ENCODE measurements at places on chromosomes 16 and 17. TPM values are rescaled to one million over a fixed set of nuclear protein-coding genes. Genes with fewer than 3 reads are reported as not detected.

DNA sequence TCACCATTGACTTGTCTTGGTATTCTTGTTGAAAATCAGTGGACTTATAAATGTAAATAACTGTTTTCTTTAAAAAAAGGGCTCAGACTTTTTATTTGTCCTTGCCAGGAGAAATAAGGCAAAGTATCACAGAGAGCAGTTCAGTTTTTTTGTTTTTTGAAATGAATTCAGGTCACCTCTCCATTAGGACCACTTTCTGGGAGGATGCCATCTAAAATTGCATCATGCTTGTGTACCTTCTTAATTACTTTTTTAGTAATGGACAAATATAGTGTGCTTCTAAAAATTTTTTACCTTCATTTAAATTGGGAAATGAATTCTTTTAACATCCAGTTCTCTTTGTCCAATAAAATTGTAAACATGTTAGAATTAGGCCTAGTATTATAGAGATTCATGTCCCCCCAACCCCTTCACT is 210.0 kb downstream of the BCAS3 start:
- no peak for DNase-seq
- peak overlapping the region; percentile 59 for H3K27ac ChIP-seq
- no peak overlapping the region for H3K4me3 ChIP-seq
- H3K27me3 ChIP-seq, result no peaks in the 10 kb centered on the region
- H3K36me3 ChIP-seq, result no peaks in the 10 kb centered on the region
- no peaks in the 10 kb centered on the region for H3K4me1 ChIP-seq

DNA sequence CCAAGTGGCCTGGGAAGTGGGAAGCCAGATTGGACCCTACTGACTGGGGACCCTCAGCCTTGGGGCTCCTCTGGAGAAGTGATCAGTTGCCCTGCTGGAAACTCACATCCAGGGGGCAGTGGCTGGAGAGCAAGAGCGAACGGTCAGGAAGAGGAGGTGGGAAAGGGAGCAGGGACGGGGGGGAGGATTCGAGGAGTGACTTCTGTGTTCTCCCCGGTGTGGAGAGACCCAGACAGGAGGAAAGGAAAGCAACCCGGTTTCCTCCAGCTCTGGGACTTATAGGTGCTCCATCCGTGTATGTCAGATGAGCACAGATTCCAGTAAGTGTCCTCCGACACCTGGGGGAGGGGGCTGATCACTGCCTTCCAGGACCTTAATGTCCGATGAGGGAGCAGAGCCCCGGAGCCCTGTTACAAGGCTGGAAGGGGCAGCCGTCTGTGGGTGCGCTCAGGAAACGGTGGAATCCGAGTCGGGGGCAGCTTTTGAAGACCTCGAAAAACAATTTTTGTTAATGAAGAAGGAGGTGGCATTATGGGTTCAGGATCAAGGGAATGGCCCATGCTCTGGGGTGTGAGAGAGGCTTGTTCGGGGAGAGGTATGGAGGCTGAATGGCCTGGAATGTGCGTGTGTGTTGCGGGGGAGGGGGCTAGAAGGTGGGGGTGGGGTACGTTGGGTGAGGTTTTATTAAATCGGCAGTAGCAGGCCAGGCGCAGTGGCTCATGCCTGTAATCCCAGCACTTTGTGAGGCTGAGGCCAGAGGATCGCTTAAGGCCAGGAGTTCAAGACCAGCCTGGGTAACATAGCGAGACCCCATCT is 34.8 kb upstream of the NDRG4 start:
- H3K4me3 ChIP-seq, result peak overlapping the region; percentile 56
- H3K27me3 ChIP-seq, result peaks cover 80% of the 10 kb centered on the region
- no peak for DNase-seq
- peaks cover 14% of the 10 kb centered on the region for H3K4me1 ChIP-seq
- H3K36me3 ChIP-seq, result no peaks in the 10 kb centered on the region

- no peaks in the 10 kb centered on the region for H3K27me3 ChIP-seq
- H3K36me3 ChIP-seq, result no peaks in the 10 kb centered on the region
- DNase-seq, result no peak
- peaks cover 62% of the 10 kb centered on the region for H3K4me1 ChIP-seq
- H3K4me3 ChIP-seq, result no peak overlapping the region
- H3K27ac ChIP-seq, result peak overlapping the region; percentile 85
Observed at GRCh38 chr17:55284001-55284884, 19.5 kb downstream of the HLF start.

DNA sequence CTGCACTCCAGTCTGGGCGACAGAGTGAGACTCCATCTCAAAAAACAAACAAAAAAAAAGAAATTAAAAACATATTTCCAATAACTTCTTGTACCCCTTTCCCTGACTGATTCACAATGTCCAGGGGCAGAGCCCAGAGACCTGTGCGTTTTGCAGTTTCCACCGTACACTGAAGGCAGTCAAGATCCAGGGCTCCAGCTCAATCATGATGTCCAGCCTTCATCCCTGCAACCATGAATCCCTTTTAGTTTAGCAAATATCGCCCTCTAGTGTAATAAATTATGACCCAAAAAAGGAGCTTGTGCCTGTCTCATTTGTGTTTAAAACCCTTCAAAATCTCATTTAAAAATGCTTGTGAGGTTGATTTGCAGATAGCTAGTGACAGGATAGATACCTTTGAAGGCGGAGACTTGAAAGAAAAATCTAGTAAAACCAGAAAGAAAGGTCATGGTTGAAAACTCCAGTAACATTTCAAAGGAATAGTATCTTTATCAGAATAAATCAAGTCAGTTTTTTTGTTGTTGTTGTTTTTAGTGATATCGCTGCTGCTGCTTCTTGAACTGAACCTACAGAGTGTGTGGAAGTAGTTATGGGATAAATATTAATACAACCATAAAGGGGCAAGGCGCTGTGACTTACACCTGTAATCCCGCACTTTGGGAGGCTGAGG is 3.7 kb upstream of the ERN1 start:
- peaks cover 15% of the 10 kb centered on the region for H3K4me1 ChIP-seq
- no peaks in the 10 kb centered on the region for H3K36me3 ChIP-seq
- DNase-seq, result no peak
- no peaks in the 10 kb centered on the region for H3K27me3 ChIP-seq

DNA sequence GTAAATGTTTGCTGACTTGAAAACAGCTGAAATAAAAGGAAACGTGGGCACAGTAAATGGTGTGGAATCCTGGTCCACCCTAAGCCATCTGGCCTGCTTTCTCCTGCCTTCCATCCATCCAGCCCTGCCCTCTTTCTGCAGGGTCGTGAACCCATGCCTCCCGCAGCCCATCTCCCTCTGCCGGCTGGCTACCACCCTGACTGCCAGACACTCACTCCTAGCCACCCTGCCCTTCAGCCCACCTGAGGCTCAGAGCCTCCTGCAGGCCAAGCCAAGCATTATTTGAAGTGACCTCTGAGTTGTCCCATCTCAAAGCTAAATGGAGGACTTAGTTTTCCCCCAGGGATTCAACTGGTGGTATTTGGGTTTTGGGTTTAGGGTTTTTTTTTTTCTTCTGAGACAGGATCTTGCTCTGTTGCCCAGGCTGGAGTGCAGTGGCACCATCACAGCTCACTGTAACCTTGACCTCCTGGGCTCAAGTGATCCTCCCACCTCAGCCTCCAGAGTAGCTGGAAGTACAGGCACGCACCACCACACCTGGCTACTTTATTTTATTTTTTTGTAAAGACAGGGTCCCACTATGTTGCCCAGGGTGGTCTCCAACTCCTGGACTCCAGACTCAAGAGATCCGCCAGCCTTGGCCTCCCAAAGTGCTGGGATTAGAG is 8.4 kb downstream of the ZDHHC1 start:
- no peaks in the 10 kb centered on the region for H3K36me3 ChIP-seq
- no peak overlapping the region for H3K27ac ChIP-seq
- no peaks in the 10 kb centered on the region for H3K27me3 ChIP-seq

DNA sequence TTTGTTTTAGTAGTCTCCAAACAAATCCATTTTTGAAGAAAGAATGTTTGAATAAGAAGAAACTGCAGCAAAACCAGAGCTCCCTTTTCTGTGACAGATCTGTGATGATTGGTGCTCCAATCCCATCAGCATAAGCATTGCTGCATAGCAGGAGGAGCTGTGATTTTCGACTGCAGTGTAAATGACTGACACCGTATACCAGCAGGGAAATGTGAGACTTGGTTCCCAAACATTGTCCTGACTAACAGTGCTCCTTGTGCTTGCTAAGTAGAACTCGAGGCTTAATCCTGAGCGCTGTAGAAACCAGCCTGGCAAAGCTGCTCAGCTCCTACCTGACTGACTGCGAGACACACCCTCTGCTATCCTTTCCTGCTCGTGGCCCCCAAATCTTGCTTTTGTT is 57.2 kb downstream of the NUP93 start:
- H3K27me3 ChIP-seq, result no peaks in the 10 kb centered on the region
- H3K4me1 ChIP-seq, result no peaks in the 10 kb centered on the region
- H3K4me3 ChIP-seq, result no peak overlapping the region
- no peak for DNase-seq

DNA sequence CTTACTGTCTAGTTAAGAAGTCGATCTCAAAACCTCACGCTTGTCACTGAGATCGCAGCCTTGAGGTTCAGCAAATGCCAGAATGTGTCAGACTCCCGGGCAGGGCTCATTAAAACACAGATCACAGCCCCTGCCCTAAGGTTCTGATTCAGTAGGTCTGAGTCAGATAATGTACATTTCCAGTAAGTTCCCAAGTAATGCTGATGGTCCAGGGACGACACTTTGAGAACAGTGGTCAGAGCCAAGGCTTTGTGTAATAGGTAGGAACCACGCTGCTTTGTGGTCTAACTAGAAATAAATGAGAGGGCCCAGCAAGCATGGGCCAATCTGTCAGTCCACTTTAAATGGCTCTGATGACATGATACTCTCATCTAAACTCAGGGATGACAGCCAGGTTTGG is 228.6 kb downstream of the ZFHX3 start:
- no peak overlapping the region for H3K4me3 ChIP-seq
- DNase-seq, result no peak
- H3K27me3 ChIP-seq, result no peaks in the 10 kb centered on the region
- H3K27ac ChIP-seq, result no peak overlapping the region

- no peaks in the 10 kb centered on the region for H3K36me3 ChIP-seq
- H3K4me1 ChIP-seq, result peaks cover 41% of the 10 kb centered on the region
- DNase-seq, result no peak
- H3K27ac ChIP-seq, result peak overlapping the region; percentile 98
- no peaks in the 10 kb centered on the region for H3K27me3 ChIP-seq
Observed at GRCh38 chr16:89489898-89490438, 393 bp downstream of the ANKRD11 start.

- peak overlapping the region; percentile 96 for H3K27ac ChIP-seq
- no peak overlapping the region for H3K4me3 ChIP-seq
- no peaks in the 10 kb centered on the region for H3K36me3 ChIP-seq
- no peaks in the 10 kb centered on the region for H3K27me3 ChIP-seq
- peaks cover 71% of the 10 kb centered on the region for H3K4me1 ChIP-seq
- DNase-seq, result no peak
Observed at GRCh38 chr17:40101367-40102210, 1.2 kb upstream of the NR1D1 start.

DNA sequence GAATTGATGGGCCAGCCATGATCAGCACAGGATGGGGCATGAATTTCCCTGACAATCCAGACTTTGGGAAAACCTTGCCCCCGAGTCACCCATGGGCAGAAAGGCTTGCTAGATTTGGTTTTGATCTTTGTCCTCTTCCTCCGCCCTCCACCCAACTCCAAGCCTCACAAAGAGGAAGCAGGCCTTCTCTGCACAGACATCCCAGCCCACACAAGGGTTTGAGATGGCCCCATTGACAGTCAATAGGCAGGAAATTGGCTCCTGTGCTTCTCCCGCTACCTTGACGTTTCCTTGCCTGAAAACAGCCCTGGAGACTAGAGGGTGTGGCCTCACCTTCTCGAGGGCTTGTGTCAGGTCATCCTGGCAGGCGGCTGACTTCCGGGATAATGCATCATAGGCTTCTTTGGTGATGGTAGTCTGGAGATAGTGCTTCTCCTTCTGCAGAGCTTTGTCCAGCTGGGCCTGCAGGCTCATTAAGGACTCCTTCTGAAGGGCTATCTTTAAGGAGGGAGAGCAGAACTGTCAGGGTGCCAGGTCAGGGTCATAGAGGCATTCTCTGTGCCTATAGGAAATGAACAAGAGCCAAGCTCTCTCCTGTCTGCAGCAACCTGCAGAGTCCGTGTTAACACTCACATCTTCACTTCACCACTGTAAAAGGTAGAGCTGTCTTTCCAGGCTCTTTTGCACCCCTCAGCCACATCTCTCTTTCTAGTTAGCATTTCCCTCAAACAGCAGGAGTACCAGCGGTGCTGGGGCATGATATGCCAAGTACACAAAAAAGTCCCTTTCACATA is 32.2 kb downstream of the DHX38 start:
- H3K27ac ChIP-seq, result peak overlapping the region; percentile 36
- no peaks in the 10 kb centered on the region for H3K36me3 ChIP-seq
- DNase-seq, result peak; percentile 43
- no peak overlapping the region for H3K4me3 ChIP-seq
- no peaks in the 10 kb centered on the region for H3K27me3 ChIP-seq
- no peaks in the 10 kb centered on the region for H3K4me1 ChIP-seq

DNA sequence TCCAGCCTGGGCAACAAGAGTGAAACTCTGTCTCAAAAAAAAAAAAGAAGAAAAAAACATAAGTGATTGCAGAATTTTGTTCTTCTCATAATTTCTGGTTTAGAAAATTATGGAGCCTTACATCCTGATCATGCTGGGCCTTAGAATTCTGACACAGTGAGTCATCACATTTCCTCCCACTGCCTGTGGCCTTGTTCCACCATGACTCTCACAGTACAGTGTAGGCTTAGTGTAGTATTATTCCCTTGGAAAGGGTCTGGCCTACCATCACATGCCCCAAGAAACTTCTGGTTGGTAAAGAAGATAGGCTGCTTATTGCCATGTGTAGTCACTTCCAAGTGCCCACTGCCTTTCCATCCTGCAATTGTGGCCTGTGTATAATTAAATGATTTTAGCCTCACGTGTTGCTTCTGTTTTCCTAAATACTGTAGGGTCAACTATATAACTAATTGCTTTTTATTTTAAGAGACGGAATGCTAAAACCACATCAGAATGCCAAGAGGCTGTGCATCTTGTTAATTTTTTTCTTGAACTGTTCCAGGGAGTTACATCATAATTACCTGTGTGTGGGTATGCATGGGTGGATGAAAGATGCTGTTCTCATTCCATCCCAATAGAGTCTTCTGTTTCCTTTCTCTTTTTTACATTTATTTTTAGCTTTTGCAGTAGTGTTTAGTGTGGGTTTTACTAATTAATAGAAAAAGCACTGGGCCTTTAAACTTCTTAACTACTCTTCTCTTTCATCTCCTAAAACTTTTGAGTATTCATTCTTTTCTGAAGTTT is 25.9 kb downstream of the OGFOD1 start:
- no peaks in the 10 kb centered on the region for H3K36me3 ChIP-seq
- no peaks in the 10 kb centered on the region for H3K27me3 ChIP-seq
- H3K4me3 ChIP-seq, result no peak overlapping the region
- DNase-seq, result no peak

GRCh38 chr17:51610834-51611233 is 350.5 kb downstream of the UTP18 start:
- H3K36me3 ChIP-seq, result no peaks in the 10 kb centered on the region
- no peak overlapping the region for H3K4me3 ChIP-seq
- H3K4me1 ChIP-seq, result no peaks in the 10 kb centered on the region
- no peak for DNase-seq

- no peak for DNase-seq
- peaks cover 14% of the 10 kb centered on the region for H3K36me3 ChIP-seq
- peaks cover 38% of the 10 kb centered on the region for H3K4me1 ChIP-seq
- H3K4me3 ChIP-seq, result no peak overlapping the region
Observed at GRCh38 chr16:48537275-48537674, 72.7 kb downstream of the N4BP1 start.

LDAF1 gene
- total RNA-seq, result 62.4 TPM

ACAP1 gene
- total RNA-seq, result 10.7 TPM

ADAD2 gene
- not detected for total RNA-seq

ZSCAN32 gene
- total RNA-seq, result 12.3 TPM

SPAG7 gene
- total RNA-seq, result 34.6 TPM

GPR142 gene
- not detected for total RNA-seq

C17orf58 gene
- total RNA-seq, result 0.80 TPM

FOXJ1 gene
- 1.9 TPM for total RNA-seq

KIF18B gene
- 1.7 TPM for total RNA-seq

SP6 gene
- total RNA-seq, result 0.40 TPM

CDC6 gene
- total RNA-seq, result 3.2 TPM

RGS11 gene
- 9.0 TPM for total RNA-seq

TLCD3B gene
- total RNA-seq, result not detected

SNX20 gene
- total RNA-seq, result 2.6 TPM

SLC16A11 gene
- not detected for total RNA-seq

Measured in transverse colon (tissue), 4 donors.